Breast epithelium (tissue), 4 donors: ENCODE measurements at places on chromosomes 1 and 21. TPM values are rescaled to one million over a fixed set of nuclear protein-coding genes. Genes with fewer than 3 reads are reported as not detected.

- no peak for DNase-seq
These were observed 41.4 kb upstream of the PLA2G2C start for GRCh38 chr1:20227704-20228103.

GRCh38 chr1:14961661-14962267 lies 191.8 kb upstream of the TMEM51 start:
- DNase-seq = no peak

DNA sequence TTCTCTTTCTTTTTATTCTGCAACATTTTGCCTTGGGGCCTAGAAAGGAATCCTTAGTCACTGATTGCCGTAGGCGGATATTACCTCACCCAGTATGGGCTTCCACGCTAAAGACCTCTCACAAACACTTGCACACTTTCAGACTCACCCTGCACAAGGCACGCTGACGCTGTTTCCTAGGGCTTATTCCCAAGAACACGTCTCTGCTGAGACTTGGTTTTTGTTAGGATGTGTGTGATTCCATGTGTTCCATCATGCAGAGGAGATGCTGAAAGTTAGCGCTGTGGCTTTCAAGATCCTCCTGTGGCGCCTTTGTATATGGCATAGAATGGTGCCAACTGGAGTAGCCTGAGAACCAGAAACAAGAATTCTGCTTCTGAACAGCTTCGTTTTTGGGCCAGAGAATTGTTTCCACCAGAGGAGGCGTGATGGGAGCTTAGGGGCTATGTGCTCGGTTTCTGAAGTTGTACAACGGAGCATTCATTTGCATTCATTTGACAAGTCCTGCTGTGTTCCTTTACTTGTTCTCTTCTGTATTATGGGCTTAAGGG lies 297.0 kb downstream of the DISC1 start:
- DNase-seq = no peak

GRCh38 chr1:53851571-53852285 lies 13.6 kb upstream of the NDC1 start:
- no peak for DNase-seq

DNA sequence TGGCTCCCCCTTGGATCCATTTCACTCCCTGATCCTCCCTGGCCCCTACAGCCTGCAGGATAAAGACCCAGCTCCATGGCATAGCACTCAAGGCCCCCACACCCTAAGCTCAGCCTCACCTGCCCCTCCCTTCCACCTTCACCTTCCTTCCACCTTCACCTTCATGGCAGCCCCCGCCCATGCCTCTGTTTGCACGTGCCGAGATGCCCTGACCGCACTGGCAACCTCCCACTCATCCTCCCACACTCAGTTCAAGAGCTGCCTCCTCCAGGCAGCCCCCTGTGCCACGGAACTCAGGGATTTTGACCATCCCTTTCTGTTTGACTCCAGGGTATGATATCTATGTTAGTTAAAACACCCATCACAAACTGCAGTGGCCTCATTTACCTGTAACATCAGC lies 109.8 kb downstream of the RAVER2 start:
- no peak for DNase-seq

- DNase-seq = no peak
These were observed 9.7 kb upstream of the STX12 start for GRCh38 chr1:27763358-27763757.

- DNase-seq = no peak
These were observed 76.4 kb downstream of the RUNX3 start for GRCh38 chr1:24853649-24854048.

DNA sequence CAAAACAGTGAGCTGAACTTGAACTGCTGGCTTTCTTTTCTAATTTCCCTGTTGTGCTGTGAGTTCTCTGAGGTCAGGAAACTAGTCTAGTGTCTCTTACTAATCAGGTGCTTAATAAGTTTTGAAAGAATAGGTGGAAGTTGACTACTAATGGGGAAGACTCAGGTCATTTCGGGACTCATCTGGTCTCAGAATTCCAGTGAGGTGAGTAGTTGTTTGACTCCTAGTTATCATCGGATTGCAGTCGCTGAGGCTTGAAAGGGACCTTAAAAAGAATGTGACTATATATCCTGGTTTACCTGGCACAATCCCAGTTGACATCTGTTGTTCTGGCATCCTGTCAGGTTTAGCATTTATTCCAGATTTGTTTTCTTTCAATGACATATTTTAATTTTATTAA lies 81.4 kb upstream of the SPAG17 start:
- DNase-seq = no peak

DNA sequence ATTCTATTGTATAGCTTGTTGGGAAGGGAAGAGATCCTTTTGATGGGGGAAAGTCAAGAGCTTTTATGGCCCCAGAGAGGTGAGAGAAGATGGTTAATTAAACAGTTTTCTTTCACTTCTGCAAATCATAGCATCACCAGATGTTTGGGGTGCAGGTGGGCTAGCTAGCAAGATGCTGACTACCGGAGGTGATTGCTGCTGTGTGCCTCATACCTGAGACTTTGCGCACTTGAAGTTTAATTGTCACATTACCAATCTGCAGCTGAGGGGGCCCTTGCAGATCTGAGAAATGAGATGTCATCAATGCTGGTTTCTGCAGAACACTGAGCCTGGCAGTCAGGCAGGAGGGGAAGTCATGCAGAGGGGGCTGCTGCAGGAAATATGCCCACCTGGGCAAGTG lies 73.9 kb downstream of the SNRPE start:
- no peak for DNase-seq

- no peak for DNase-seq
These were observed 124.2 kb upstream of the L1TD1 start for GRCh38 chr1:62070384-62071011.

DNA sequence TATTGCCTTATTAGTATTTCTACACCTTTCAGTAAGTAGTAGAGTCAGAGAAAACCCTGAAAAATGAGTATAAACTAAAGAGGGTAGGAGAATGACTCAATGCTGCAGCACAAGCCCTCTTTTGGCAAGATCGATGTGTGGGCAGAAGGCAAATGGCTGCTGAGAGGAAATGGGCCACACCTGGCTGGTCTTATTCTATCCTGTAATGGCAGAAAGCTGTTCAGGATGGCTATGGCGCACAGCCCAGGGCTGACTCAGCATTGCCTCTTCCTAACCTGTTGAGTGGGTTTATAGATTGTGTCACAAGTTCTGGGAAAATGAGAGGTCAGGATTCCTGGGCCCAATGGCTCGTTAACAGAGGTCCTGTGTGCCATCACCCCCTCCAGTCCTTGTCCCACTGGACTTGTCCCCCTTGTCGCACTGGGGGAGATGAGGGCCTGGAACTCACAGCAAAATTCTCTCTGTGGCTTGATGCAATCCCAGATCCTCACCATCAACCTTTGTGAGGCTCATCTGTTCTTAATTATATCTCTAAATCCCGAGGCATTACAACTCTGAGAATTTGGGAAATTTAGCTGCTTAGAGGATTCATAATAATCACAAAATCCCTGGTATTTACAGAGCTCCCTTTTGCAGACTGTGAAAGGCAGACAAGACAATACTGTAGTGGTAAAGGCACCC lies 13.2 kb downstream of the HMGB4 start:
- no peak for DNase-seq

- DNase-seq = no peak
These were observed 60.4 kb downstream of the ITPKB start for GRCh38 chr1:226678701-226679100.

DNA sequence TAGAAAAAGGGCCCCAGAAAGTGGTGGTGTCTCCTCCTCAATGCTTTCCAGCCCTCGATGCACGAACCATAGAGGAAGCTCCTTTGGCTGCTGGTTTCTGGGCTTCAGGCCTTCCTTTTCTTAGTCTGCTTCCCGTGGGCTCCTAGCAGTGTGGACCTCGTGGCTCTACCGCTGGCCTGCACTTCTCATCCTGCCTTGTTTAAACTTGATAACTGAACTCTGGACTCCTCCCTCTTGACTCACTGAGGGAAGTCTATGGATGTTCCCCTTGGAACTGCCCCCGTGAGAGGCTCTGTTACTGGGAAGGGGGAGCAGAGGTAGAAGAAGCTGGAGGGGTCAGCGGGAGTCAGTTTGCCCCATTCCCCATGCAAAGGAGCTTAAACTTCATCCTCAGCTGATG lies 75.3 kb upstream of the WDR26 start:
- no peak for DNase-seq

DNA sequence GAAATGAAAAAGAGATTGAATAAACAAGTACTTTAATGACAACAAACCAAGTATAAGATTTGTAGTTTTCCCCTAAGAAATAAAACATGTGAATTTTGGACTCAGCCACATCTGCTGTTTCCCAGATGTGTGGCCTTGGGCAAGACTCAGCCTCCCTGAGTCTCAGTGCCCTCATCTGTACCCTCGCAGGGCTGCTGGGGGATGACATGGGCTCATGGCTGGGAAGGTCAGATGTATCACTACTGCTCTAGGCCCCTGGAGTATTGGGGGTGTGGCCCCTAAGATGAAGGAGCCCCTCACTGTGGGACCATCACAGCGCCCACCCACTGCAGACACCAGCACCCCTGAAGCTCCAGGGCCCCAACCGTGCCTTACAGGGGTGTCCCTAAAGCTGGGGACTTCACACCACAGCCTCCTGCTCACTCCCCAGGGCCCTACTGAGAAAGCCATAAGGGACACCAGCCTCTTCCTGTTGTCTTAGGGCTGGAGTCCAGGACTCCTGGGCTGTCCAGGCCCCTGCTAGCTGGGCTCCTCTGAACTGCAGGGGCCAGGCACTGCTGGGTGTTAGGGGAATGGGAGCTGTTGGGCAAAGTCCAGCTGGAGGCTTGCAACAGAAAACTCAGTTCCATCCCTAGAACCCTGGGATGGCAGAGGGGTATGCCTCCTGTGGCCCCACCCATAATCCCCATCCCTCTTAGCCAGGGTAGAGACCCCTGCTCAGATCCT lies 104.0 kb upstream of the WNT4 start:
- DNase-seq = no peak

- no peak for DNase-seq
These were observed 2.7 kb upstream of the PALMD start for GRCh38 chr1:99643021-99643779.

DNA sequence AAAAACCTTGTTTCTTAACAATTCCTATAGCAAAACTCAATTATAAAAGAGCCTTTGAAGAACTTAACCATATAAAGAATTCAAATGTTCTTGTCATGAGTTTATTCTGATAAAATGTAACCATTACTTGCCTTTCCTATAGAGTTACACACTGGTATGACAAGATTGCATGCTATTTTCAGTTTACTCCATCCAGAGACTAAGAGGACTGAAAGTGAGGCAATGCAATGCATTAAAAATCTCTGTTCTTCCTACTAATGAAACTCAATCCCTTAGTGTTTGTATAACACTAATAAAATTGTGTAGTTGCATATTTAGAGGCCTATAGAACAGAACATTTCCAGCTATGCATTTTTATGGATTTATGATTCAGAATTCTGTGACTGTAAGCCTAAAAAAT lies 88.1 kb downstream of the COP1 start:
- no peak for DNase-seq

GRCh38 chr1:200184196-200184595 lies 156.7 kb downstream of the NR5A2 start:
- no peak for DNase-seq

DNA sequence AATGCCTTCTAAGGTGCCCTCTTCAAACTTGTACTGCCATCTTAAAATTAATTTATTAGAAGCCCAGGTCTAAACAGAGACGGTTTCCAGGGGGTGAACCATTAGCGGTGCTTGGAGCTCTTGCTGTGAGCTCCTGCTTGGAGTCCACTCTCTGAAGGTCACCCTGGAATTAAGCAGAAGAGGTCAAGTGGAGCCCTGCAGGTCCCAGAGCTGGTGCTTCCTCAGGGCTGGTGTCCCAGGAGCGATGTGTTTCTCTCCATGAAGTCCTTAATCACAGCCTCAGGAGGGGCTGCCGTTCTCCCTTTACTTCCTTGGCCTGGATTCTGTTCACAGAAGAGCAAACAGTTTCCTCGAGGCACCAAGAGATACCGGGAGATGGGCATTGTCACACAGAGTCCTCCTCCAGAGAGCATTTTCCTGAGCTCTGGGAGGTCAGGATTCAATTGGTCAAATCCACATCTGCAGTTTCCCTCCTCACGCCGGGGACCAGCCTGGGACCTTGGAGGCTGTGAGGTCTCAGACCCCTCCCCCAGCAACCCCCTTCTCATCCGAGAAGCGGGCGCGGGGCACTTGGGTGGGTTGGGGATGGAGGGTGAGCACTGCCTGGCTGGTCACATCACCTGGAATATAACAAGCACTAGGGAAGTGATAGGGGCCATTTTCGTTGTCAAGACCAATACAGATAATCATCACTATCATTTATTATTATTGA lies 310.4 kb downstream of the AJAP1 start:
- no peak for DNase-seq

GRCh38 chr1:40936931-40937339 lies 42.6 kb upstream of the CTPS1 start:
- DNase-seq = no peak

DNA sequence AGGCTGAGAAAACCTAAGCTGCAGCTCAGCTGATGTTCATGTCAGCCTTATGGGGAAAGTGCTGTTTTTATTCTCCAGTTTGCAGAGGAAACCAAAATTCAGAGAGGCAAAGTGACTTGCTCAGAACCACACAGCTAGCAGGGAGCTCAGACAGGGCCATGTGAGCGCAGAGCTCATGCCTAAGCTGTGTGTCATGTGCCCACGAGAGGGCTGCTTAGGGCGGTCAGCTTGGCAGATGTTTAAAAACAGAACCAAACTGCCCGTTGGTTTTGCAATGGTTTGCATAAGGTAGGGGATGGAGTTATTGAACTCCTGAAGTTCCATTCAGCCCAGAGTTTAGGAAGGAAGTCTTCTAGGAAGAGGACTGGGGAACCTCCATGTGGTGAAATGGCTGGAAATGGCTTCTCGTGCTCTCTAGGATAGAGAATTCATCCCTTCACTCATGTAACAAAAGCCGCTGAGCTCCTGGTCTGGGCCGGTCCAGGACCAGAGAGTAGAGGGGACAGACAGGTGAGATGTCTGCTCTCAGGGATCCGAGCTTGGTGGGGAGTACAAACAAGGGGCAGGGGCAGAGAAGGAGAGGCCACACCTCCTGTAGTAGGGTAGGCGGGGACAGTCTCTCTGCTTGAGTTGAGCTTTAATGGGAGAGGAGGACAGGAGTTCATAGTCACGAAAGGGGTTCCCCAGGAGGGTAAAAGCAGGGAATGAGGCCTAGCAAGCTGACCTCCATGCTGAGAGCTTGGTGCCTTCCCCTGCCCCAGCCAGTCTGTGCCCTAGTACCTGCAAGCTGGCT lies 46.9 kb downstream of the ARHGEF10L start:
- no peak for DNase-seq

DNA sequence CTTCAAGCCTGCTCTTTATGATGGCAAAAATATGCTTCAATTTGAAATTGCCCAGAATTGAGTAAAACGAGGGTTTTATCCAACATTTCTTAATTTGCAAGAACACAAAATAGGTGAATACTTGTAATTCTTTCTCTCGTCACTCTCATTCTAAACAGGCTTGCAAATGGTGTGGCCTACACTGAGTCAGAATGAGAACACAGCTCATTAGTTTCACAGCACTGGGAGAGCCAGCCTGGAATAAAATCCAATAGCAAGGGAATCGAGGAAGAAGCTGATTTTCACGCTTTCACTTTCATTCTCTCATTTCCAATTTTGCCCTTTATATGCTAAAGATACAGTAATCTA lies 537.5 kb downstream of the LTN1 start:
- DNase-seq = no peak

- DNase-seq = no peak
These were observed at the start of gene LEFTY2 for GRCh38 chr1:225941187-225941941. LEFTY2 (minus strand) TSS chr1:225941220; CDS start chr1:225941140, 80 bp downstream.

The LINGO4 gene
- total RNA-seq = 0.88 TPM

The MPL gene
- total RNA-seq = not detected

The ARF1 gene
- 295 TPM for total RNA-seq

The DCDC2B gene
- not detected for total RNA-seq

The NUAK2 gene
- 2.2 TPM for total RNA-seq

The ERO1B gene
- 23.1 TPM for total RNA-seq

The MAN1C1 gene
- 6.9 TPM for total RNA-seq
